Fibroblast of skin of right quadriceps (primary cell): ENCODE measurements at places on chromosomes 3 and 15.

DNA sequence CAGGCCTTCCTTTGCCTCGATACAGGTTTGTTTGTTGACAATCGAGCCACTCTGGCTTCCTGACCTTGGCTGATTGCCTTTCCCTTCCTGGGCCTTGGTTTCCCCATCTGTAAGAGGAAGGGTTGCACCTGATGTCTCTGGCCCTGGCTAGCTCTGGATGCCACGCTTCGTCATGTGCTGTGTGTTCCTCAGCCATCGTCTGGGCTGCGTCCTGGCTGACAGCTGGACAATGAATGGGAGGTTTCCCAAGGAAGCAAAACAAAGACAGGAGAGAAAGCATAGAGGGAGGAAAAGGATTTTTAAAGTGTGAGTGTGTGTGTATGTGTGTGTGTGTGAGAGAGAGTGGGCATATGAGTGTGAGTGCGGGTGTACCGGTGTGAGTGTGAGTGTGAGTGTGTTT lies 65.2 kb upstream of the HACD2 start:
- DNase-seq: no peak

GRCh38 chr3:94024385-94024784 lies 4.0 kb downstream of the STX19 start:
- DNase-seq: peak; percentile 34

GRCh38 chr3:72821161-72821781 lies 27.0 kb downstream of the SHQ1 start:
- DNase-seq: peak; percentile 77

DNA sequence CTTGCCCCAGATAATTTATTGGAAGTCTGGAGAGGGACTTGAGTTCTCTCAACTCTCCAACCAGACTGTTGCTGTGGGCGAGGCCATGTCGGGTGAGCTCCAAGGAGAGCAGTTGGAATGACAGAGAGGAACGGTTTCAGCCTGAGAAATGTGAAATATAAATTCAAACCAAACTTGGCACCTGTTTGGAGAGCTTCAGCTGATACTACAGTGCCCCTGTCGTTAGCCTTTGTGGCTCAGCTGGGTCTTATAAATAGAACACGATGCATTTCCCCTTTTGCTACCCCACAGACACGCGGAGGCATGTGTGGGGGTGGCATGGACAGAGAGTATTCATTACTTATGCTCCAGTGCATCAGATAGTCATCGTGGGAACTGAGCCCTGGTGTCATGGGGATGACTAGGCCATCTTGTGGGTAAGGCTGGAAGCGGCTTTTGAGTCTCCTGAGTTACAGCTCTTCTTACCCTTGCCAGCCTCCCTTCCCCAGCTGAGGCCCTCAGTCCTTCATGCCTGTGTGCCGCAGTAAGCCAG lies 15.6 kb downstream of the SMAD3 start:
- peak; percentile 75 for DNase-seq

DNA sequence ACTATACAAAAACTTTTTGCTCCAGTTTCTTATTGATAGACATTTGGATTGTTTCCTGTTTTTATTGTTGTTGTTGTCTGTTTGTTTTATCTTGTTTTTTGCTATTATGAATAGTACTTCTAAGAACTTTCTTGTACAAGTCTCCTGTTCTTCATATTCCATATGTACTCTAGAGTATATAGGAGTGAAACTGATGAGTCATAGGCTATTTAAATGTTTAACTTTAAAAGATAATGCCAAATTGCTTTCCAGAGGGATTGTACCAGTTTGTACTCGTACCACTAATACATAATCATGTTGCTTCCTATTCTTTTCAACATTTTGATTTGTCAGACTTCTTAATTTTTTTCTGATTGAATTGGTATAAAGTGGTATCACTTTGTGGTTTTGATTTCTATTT lies 19.6 kb downstream of the LRRC49 start:
- DNase-seq: no peak

DNA sequence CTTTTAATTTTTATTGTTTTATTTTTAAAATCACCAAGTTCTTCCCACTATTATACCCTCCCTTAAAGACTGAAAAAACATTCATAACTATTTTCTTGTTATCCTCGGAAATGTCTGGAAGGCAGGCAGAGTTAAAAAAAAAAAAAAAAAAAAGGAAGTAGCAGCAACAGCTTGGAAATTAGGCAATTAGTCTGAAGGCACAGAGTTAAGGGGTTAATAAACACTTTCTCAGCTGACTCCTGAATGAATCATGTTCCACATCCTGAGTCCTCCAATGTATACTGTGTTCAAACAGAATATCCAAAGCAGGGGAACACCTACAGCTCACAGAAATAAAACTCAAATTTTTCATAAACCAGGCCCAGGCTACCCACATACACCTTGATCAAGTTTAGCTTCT lies 5.8 kb downstream of the HEXA start:
- no peak for DNase-seq

GRCh38 chr15:70376031-70376928 lies 278.6 kb upstream of the TLE3 start:
- no peak for DNase-seq

GRCh38 chr3:184907681-184908649 lies 96.0 kb downstream of the VPS8 start:
- no peak for DNase-seq

DNA sequence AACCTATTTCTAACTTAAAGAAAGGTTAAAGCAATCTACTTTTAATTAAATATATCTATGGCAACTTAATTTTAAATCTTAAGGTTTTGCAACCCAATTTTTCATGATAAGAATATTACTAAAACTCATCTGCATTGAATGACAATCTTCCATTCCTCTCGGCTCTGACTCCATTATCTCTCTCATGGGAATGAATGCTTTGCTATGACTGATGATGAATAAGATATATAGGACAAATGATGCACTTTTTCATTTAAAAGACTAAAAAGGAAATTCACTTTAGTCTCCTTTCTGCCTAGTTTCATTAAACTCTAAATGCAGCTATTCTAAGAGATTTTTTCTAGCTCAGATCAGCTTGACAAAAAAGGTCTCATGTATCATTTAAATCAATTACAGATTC lies 68.7 kb downstream of the GBE1 start:
- DNase-seq: peak; percentile 18

DNA sequence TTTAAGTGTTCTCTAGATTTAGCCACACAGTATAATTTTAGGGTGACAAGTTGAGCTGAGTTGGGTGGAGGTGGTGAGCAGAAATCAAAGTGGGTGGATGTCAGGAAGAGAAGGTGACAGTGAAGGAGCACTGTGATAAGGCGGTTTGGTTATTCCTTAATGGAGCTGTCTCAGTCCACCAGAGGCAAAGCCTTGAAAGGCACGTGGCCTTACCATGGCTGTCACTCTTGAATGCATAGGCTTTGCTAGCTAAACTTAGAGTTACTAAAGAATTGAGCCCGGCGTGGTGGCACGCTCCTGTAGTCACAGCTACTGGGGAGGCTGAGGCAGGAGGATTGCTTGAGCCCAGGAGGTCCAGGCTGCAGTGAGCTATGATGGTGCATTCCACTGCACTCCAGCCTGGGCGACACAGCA lies 560 bp upstream of the TTLL13 start:
- no peak for DNase-seq

DNA sequence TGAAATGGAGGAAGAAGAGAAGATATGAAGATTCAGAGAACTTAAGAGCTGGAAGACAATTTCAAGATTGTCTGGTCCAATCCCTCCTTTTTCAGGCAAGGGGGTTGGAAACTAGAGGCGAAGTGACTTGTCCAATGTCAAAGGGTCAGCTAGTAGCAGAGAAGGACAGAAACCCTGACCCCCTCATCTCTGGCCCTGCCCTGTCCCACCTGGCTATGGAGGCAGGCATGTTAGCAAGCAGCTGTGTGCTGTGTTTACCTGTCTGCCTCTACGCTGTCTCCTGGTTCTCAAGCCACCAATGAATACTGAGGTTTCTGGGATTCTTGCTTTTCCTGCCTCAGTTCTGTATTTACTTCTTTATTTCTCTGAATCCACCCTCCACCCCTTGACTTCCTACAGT lies 342 bp downstream of the TGM5 start:
- DNase-seq: no peak

DNA sequence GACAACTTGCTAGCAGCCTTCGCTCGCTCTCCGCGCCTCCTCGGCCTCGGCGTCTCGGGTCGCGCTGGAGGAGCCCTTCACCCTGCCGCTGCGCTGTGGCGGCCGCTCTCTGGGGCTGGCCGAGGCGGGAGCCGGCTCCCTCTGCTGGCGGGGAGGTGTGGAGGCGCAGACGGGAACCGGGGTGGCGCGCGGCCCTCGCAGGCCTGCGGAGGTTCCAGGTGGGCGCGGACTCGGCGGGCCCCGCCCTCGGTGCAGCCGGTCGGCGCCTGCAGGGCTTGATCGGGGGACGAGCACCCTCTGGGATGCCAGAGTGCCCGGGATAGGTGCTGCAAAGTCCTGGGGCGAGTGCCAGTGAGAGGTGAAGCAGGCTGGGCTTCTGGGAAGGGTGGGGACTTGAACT lies 989.9 kb downstream of the ROBO2 start:
- no peak for DNase-seq

DNA sequence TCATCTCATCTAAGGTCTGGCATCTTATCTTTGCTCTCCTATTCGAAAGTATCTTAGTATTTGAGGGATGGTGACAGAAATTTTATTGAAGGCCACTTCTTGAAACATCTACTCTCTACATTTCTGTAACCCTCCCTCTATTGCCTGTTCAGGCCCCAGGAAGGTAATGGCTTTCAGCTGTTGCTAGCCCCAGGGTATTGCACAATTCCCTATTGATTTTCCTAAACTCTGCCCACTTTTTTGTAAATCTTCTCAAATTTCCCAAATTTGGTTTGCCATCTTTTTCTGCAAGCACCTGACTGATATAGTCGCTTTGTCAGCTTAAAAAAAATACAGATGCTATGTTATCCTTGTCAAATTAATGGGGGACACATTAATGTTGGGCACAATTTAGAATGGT lies 242.1 kb downstream of the RAP2B start:
- no peak for DNase-seq

GRCh38 chr3:126307591-126308393 lies 49.4 kb downstream of the KLF15 start:
- no peak for DNase-seq

DNA sequence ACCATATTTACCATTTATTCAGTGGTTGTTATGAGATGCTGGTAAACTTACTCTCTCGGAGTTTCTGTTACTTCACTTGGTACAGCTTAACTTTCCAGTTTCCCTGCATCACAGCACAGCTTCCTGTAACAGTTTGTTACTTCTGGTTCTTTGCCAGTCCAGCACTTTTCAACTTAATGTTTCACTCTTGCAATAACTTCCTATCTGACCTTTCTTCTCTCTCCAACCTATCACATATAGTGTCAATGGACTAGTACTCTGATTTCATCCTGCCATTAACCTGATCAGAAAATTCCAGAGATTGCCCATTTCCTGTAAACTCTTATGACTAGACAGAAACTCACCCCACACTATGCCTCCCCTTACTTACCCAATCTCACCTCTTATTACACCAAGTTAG lies 3.9 kb upstream of the ATP11B start:
- no peak for DNase-seq

DNA sequence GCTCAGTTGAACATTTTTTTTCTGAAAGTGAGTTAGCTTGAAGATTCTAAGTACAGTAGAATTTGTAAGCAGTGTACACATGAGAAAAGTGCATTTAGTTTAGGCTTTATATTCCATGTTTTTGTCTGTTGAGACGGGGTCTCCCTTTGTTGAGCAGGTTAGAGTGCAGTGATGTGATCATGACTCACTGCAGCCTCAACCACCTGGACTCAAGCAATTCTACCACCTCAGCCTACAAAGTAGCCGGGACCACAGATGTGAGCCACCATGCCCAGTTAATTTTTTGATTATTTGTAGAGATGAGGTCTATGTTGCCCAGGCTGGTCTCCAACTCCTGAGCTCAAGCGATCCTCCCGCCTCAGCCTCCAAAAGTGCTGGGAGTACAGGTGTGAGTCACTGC lies 5.3 kb upstream of the CSNK1G1 start:
- no peak for DNase-seq

DNA sequence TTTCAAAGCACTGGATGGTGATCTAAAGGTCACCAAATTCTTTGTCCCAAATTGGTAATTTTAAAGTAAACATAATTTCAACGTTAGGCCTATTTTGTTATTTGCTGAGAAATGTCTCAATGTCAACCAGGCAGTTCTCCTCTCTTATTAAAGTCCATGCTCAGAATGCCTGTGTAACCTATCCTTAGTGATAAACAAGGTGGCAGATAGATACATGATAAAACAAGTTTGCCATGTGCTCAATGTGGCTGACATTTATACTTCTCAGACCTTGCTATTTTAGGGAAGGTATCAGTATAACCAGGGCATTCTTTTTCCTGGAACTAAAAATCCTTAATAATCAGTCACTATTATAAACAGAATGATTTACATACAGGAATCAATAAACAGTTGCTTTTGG lies 8.5 kb downstream of the MBNL1 start:
- DNase-seq: no peak

DNA sequence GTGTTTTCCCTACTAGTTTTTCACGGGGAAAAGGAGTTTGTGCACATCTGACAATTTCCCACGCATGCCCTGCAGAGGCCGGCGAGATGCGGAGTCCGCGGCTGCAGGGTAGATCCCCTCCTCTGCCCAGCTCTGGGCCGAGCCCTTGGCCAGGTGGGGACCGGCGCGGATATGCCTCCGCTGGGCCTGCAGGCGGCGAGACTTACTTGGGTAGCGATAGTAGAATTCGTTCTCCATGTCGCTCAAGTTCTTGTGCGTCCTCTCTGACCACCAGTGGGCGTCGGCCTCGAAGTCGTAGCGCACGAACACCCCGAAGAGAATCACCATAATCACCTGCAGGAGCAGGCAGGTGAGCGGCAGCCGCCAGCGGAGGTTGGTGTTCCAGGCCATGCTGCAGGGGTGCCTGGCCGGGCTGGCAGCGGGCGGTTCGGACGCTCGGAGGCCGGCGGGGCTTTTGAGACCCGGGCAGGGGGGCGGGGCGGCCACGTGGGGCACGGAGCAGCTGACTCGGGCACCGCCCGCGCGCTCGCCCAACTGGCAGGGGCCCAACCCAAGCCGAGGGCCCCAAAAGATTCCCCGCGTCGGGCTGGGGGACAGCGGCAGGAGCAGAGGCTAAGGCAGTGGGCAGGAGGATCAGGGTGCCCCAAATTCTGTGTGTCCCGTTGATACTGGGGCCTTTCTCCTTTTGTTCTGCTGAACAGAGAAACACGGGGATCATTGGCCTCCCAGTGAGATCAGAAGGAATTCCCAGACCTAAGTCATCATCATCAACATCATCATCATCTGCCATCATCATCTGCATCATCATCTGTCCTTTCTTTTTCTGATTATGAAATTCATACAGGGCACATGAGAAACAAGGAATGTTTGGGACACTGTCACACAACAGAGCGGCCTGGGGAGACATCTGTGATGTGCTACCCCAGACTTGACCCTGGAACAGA lies at the start of gene RHCG:
Gene RHCG (minus strand): TSS at position 429 of the 944 bp plus-strand sequence. CDS start 39 bp downstream, at position 390.
- DNase-seq: peak; percentile 6

GRCh38 chr3:137471130-137471529 lies 293.0 kb upstream of the SOX14 start:
- DNase-seq: no peak
